ENCODE measurements at places on chromosomes 16 and 17.

- no peak for DNase-seq
These were observed 16.0 kb downstream of the ITGAX start for GRCh38 chr16:31371008-31371407.

GRCh38 chr17:33330877-33331276 is 37.8 kb upstream of the ASIC2 start:
- no peak for DNase-seq

DNA sequence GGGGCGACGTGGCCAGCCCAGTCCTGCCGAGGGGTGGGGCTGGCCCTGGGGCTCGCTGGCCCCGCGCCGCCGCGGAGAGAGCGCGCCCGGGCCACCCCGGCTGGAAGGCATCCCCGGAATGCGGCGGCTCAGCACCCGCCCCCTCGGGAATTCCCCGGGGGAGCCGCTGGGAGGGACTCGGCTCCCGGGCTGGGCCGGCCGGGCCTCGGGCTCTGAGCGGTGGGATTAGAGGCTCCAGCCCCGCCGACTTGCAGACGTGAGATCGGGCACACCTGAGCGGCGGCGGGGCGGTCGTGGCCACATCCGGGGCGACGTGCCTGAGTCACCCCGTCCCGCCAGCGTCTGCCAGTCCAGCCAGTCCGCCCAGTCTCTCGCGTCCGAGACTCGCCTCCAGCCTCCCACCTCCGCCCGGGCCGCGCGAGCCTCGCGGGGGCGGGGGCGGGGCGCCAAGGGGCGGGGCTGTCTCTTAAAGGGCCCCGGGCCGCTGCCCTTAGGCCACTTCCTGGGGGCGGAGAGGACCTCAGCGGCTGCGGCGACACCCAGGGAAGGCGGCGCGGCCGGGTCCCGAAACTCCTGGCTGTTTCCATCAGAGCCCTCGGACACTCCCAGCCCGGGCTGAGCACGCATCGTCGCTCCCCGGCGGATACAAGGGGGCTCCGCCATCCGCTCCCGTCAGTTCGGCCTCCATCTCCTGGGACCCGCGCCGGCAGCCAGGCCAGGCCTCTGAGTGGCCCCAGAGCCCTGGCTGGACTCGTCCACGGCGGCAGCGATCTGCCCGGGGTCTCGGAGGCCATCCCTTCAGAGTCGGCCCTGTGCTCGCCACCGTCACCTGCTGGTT is at the start of gene KCTD11:
Gene KCTD11 (plus strand): TSS at position 498 of the 838 bp plus-strand sequence.
- DNase-seq: peak; percentile 94

DNA sequence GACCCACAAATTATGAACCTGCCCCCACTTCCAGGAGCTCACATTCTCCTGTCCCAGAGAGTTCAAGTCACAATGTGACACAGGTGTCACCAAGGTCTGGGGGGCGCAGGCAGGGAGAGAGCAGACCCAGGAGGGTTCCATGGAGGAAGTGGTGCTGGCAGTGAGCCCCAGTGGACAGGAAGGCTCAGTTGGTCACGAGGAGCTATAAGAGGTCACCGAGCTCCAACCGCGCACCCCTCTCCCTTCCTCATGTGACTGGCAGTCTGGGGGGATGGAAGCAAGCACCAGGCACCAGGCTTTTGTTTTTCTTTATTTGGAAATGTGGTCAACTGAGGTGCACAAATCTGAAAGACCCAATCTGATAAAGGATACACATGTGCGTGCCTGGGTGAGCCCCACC is 2.5 kb downstream of the ITGAD start:
- DNase-seq: no peak

- DNase-seq: peak; percentile 87
These were observed 10.6 kb upstream of the CETP start for GRCh38 chr16:56950881-56951771.

GRCh38 chr16:84929421-84930297 is 81.7 kb downstream of the ZDHHC7 start:
- no peak for DNase-seq

All from activated CD4-positive, alpha-beta T cell treated with anti-CD3 and anti-CD28 coated beads, Interleukin-2, amount 10 ng/mL, durations not matched to agents 24 days and 14 days (primary cell).